ENCODE measurements at places on chromosomes 2 and 18.

DNA sequence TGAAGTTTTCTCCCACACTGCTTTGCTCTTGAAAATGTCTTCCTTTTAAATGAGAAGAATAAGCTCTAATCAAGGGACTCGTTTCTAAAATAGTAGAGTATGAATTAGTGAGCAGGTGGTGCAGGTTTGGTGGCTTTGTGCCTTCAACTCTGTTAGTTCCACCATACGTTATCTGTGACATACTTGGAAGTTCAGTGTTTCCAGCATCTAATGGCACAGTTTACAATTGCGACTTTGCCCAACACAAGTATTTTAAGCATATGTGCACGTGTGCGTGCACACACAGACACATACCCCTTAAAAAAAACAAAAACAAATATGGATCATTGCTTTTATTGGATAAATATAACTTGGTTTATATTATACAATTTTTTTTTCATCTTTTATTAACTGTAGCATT, 111.8 kb downstream of the RAB3GAP1 start:
- DNase-seq: no peak

DNA sequence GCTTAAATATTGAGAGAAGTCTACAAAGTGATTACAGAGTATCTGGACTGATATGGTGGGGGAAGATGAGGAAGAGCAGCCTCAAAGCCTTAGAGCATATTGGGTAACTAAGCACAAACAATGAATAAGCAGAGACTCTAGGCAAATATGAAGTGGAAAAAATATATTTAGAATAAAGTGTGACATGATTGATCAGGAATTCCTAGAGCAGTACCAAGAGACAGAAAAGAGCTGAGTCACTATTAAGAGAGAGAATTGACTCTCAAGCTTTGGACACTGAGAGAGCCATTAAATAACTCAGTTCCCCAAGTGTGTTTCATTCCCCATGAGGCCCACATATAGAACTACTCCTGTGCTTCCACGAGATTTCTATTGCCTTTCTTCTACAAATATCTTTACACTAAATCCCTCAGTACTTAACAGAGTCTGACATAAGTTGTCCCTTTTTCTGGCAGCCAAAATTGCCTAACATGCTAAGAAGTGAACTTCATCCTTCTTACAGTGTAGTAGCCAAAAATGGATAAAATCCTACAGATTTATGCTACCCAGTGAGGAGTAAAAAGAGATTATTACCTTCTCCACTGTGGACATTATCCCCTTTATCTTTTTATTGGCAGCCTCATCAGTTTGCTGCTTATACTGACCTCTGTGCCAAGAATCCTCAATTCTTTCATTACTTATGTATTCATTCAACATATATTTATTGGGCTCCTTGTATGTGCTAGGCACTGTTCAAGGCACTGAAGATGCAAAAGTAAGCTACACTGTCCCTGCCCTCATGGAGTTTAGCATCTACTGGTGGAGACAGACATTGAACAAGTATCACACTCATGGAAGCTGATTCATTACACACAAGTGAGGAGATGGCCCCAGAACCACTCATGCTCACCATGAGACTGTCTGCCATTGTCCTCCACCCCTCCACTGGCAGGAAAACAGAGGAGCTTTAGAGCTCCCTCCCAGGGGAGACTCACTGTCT, 45.4 kb downstream of the SLC40A1 start:
- DNase-seq: no peak

- DNase-seq: no peak
Measured at GRCh38 chr18:39835303-39836030, 2119.6 kb upstream of the PIK3C3 start.

GRCh38 chr2:70418514-70418913, 116.6 kb upstream of the FAM136A start:
- DNase-seq: no peak

GRCh38 chr2:164979113-164979512, 23.8 kb upstream of the SLC38A11 start:
- no peak for DNase-seq

- no peak for DNase-seq
Measured at GRCh38 chr2:119482481-119483394, 41.5 kb downstream of the SCTR start.

DNA sequence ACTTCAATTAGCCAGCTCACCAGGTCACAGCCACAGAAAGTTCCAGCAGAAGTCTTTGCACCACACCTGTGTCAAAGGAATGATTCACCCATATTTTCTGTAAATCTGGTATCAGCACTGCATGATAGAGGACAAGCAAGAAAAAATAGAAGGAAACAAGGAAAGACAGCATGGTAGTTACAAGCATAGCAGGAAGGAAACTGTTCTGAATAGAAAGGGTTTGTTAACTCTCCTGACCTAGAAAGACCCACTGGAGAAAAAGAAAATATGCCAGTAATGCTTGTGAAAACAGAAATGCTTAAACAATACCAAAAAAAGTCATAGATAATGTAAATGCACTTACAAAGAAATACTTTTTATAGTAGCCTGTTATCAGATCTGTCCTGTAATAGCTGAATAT, 40.8 kb downstream of the SCRN3 start:
- DNase-seq: no peak

DNA sequence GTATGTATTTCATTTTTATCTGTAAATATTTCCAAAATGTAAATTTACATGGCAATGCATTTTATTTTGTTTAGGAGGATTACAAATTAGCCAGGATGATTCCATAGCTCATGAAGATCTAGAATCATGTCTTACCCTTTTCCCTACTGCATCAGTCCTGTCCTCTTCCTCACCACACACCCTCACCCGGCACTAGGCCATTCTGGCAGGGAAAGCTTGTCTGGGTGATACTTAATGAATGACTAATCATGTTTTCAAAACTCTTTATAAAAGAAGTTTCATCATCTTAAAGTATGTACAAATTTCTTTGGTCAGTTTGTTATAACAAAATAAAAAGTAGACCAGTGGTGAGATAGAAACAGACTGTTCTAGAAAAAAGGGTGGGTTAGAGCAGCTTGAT, 283.3 kb upstream of the VWC2L start:
- no peak for DNase-seq

- DNase-seq: no peak
Measured at GRCh38 chr2:120226316-120226715, 3.1 kb upstream of the TMEM185B start.

GRCh38 chr2:73406996-73407395, 21.4 kb downstream of the ALMS1 start:
- DNase-seq: no peak

DNA sequence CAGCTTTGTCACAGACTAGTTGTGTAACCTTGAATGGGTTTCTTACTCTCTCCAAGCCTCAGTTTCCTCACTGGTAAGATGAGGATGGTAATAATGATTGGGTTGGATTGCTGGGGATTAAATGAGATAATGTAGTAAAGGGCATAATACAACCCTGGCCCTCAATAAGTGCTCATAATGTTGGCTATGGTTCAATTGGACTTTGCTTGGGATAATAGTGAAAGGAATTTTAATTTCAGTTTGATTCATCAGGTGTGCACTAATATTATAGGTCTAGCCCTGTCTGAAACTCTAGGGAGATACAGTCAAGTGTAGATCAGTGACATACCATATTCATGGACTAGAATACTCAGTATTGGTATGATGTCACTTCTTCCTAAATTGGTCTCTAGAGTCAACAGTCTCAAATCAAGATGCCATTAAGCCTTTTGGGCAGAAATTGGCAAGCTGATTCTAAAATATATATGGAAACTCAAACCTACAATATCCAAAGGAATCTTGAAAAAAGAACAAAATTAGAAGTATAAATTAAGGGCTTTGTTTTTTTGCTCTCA, 161.4 kb downstream of the SMAD7 start:
- DNase-seq: no peak

- no peak for DNase-seq
Measured at GRCh38 chr2:197851451-197851850, 47.1 kb downstream of the PLCL1 start.

DNA sequence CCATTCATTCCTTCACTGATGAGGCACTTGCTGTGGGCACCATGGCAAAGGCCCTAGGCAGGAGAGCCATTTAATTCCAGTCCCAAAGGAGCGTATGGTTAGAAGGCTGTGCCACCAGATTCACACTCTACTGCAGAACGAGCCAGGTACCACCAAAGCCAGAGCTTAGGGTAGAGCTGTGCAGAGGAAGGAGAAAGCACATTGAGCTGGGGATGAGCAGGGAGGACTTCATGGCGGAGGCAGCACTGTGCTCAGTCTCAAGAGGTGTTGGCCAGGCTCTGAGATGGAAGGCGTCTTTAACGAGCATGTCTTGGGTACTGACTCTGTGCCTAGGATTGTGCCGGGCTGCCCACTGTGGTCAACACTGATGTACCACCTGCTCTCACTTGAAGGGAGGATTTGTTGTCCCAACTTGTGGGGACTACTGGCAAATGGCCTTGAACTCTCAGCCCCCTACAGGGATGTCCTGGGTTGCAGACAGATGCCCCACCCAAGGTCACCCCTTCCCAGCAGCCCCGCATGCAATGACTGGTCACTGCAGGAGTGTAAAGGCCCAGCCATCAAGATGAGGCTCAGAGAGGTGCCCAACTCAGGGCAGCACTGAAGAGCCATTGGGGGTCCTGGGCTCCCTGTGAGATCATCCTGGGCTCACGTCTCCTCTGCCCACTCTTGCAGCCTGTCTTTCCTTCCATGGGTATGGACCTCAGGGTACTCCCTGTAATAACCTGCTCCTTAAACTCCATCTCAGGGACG, 251.4 kb downstream of the GLI2 start:
- DNase-seq: no peak

GRCh38 chr2:217685255-217685605, 317.6 kb downstream of the TNS1 start:
- no peak for DNase-seq

Measured in activated T-cell treated with anti-CD3 and anti-CD28 coated beads, Interleukin-2, amount 50 U/mL, for 48 hours (primary cell).